ENCODE measurements at places on chromosomes 16 and 17. TPM values are rescaled to one million over a fixed set of nuclear protein-coding genes. Genes with fewer than 3 reads are reported as not detected.

DNA sequence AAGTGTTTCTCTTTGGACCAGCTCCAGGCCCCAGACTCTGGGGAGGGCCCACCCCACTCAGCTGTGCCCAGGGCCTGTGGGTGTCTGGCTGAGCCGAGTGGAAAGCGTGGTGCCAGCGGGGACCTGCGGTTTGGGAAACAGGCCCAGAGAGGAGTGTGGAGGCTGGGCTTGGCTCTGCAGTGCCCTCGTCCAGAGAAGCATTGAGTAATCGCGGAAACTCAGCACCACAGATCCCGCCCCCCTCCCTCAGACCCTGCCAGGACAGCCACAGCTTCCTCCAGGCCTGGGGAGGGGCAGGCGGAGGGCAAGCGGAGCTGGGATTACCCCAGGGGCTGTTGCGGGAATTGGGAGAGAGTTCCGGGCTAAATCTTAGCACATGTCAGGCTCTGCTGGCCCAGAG, 14.6 kb upstream of the PITPNA start:
- no peak for DNase-seq

DNA sequence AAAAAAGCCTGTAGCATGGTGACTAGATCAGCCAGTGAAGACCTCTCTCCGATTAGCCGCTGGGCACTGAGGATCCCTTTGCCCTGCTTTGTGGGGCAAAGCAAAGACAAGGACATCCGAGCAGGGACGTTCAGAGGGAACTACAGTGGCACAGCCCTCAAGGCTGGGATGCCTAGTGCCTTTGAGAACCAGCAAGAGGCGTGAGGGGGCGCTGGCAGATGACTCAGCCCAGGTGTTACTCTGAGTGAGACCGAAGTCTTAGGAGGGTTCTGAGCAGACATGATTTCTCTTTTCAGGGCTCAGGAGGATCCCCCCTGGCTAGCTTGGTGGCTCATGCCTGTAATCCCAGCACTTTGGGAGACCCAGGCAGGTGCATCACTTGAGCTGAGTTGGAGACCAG, 178.6 kb downstream of the CPPED1 start:
- no peak for DNase-seq

NQO1 gene
- total RNA-seq: 0.80 TPM

GRCh38 chr17:49577963-49578362, 2.3 kb downstream of the NXPH3 start:
- no peak for DNase-seq

GRCh38 chr16:4371357-4372000, at the start of gene VASN:
Gene VASN, plus strand, starts transcription at chr16:4371848. Its CDS starts 9,030 bp downstream, at chr16:4380878.
- DNase-seq: peak; percentile 65

GRCh38 chr17:30393491-30393890, 14.8 kb downstream of the CPD start:
- DNase-seq: no peak

- no peak for DNase-seq
Measured at GRCh38 chr17:81044764-81045589, 10.0 kb downstream of the BAIAP2 start.

SLC6A2 gene
- total RNA-seq: not detected

- no peak for DNase-seq
Measured at GRCh38 chr17:609232-609810, 105.3 kb downstream of the VPS53 start.

- no peak for DNase-seq
Measured at GRCh38 chr17:54901230-54901822, 674 bp downstream of the TOM1L1 start.

DNA sequence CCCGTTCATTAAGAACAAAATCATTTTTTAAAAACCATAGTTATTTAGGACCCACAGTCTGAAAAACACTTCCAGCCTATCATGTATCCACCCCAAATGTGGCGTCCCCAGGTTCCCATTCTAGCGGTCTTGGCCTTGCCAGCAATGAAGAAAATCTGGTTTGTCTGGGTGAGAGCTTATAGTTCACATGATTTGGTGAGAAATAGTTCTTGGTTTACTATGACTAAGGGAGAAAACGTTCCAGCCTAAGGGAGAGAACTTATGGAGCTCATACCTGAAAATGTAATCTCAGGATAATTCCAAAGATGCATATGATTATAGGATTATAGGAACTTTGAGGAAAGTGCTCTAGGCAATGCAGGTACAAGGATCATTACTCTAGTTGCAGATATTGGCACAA, 4.8 kb downstream of the MARVELD3 start:
- no peak for DNase-seq

GRCh38 chr17:53919356-53919755, 96.6 kb downstream of the KIF2B start:
- DNase-seq: no peak

- DNase-seq: peak; percentile 51
Measured at GRCh38 chr17:16491703-16492612, at the start of gene LRRC75A. Gene LRRC75A, minus strand, starts transcription at chr17:16492193. Its CDS starts 203 bp downstream, at chr17:16491990.

NOS2 gene
- total RNA-seq: not detected

C16orf54 gene
- 250 TPM for total RNA-seq

SALL1 gene
- total RNA-seq: not detected

DNA sequence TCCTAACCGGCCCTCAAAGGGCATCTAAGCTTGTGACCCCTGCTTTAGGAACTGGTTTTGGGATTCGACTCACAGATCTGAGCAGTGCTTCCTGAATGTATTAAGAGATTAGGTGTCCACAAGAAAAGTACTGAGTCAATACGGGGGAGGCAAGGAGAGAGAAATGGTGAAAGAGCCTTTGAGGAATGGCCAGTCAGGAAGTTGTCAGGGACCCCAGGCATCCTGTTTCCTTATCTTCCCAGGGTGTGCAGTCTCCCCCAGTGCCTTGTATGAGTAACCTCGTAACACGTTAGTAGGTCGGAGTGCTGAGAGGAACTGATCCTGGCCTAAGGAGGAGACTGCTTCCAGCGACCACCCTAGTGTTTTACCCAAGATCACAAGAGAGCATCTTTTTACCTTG, 16.4 kb upstream of the TMED6 start:
- no peak for DNase-seq

CPHXL2 gene
- not detected for total RNA-seq

GRCh38 chr16:22189473-22190080, 16.5 kb upstream of the EEF2K start:
- DNase-seq: peak; percentile 25
